ENCODE measurements at places on chromosomes 5 and 9.

DNA sequence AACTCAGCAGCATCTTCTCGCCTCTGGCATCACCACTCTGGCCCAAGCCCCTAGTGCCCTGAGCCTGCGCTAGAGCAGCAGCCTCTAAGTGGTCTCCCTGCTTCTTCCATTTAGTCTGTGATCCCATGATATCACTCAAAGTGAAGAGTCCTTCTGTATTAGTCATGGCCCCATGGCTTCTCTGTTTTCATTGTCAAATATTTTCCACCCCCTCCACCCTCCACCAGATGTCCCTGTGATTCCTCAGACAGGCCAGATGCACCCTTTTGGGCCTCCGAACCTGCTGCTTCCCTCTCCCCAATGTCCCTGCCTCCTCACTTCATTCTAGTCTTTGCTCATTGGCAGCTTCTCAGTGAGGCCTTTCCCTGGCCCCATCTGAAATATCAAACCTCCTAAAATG is 299.2 kb downstream of the SPOCK1 start:
- no peak for DNase-seq

GRCh38 chr9:4932681-4933080 is 52.4 kb upstream of the JAK2 start:
- DNase-seq, result no peak

DNA sequence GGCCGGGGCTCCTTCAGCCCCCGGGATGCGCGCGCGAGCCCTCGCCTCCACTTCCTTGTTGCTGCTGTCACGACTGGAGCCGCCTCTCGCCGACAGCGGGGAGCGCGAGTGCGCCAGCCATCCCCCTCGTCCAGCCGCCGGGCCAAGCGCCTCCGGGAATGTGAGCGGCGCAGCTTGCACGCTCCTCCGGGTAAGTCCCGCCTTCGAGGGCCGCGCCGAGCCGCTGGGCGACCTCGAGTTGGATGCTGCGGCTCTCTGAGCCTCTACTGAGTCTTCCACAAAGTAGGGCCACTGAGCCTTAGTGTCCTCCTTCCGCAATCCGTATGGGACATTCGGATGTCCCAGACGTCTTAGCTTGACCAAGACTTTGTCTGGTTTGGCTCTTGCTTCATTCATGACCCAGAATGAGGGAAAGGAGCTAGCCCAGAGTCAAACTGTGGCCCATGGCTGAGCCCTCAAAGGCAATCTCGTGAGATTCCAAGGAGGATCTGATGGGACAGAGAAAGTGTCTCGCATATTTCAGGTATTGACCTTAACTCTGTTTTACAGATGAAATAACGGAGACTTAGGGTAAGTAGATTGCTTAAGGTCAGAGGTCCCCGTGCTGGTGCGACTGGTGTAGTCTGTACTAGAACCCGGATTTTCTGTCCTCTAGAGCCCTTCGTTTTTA is 586 bp downstream of the HMGXB3 start:
- DNase-seq, result no peak

GRCh38 chr9:90891308-90892040 is 89.9 kb downstream of the SYK start:
- DNase-seq, result no peak
